ENCODE measurements at places on chromosomes 5 and 9. TPM values are rescaled to one million over a fixed set of nuclear protein-coding genes. Genes with fewer than 3 reads are reported as not detected.

- DNase-seq = no peak
Measured at GRCh38 chr5:57718155-57718554, 235.5 kb upstream of the ACTBL2 start.

DNA sequence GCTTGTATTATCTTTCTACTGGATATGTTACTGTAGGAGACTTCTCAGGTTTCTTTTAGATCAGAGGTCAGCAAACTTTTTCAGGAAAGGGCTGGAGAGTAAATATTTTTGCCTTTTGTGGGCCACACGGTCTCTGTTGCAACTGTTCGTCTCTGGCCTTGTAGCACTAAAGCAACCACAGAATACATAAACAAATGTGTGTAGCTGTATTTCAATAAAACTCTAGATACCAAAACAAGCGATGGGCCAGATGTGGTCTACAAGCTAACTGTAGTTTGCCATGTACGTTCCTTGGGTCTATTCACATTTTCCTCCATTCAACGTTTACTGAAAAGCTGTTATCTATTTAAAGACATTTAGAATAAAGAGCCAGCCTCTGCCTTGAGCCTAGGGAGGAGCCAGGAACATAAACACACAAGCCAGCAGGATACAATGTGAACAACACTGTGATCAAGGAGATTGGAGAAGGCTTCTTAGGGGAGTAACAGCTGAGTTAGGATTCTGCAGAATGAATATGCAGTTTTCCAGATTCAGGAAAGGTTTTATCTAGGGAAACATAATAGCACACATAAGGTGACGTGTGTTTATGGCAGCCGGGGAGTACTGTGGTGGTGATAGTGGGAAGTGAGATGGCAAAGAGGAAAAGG lies 33.0 kb upstream of the HOMER1 start:
- no peak for DNase-seq

DNA sequence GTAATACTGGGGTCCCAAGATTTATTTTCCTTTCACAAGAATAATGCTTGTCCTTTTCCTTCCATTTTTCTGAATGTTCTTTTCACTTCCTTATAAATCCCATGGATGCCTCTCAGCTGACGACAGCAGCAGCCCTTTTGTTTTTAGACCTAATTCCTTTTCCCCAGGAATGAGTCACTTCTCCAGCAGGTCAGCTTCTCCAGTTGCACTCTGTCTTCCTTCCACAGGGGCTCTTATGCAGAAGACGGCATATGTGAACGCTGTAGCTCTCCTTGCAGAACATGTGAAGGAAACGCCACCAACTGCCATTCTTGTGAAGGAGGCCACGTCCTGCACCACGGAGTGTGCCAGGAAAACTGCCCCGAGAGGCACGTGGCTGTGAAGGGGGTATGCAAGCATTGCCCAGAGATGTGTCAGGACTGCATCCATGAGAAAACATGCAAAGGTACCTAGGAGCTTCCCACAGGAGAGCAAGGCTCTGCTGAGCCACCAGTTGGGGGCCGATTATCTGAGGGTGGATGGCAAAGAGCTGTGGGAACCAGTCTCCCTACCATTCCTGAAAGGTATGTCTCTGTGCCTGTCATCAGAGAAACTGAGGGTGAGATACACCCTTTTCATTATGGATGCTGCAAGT lies 72.9 kb downstream of the RFK start:
- DNase-seq = no peak

DNA sequence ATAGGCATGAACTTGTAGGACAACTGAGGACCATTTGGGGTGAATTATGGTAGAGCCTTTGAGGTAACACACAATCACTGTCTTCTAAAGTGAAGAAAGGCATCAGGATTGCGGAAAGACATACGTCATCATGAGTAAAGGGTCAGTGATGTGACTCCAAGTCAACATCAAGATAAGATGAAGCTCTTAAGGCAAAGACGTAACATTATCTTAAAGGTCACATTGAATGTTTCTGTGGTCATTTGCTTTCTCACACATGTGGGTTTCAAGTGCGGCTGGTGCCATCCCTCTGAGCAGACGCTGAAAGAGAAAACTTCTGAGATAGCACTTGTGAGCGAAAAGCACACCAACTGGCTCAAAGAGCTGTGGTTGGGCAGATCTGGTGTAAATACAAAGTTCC lies 63.3 kb upstream of the GRAMD2B start:
- no peak for DNase-seq

DNA sequence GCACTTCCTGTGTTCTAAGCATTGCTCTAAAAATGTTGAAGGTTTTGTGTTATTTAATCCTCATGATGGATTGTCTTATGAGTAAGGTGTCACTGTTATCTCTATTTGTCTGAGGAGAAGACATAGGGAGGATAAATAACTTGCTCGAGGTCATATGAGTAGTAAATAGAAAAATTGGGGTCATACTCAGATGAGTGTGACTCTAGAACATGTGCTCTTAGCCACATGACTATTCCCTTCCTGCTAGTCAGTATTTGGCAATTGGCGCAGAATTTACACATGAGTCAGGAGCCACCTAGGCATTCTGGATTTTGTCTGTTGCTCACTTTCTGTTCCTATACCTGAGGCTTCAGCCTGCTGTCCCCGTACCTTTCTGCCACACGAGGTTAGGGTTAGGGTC lies 234.6 kb upstream of the CD180 start:
- DNase-seq = peak; percentile 16

- DNase-seq = no peak
Measured at GRCh38 chr9:79824265-79824664, 252.5 kb downstream of the TLE4 start.

GRCh38 chr5:139660923-139661814 lies 13.0 kb downstream of the CXXC5 start:
- DNase-seq = peak; percentile 96

DNA sequence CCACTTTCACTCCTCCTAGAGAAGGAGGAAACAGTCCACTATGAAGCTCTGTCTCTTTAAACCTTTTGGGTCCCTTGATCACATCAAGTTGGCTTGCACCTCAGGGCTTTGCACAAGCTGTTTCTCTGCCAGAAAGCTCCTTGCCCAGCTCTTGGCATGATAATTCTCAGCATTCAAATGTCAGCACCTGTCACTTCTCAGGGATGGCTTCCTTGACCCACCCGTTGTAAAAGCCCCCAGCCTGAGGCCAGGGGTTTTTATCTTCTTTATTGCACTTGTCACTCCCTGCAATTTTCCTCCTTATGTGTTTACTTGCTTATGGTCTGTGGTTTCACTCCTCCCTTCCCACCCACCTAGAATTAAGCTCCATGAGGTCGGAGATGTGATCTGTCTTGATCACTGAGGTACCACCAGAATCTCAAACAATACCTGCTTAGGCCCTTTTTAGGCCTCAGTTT lies 200.7 kb upstream of the TBC1D2 start:
- DNase-seq = no peak

- DNase-seq = no peak
Measured at GRCh38 chr9:134235366-134235765, 71.0 kb upstream of the RNU6ATAC start.

GRCh38 chr5:122420537-122421236 lies 108.7 kb downstream of the SNCAIP start:
- DNase-seq = no peak

DNA sequence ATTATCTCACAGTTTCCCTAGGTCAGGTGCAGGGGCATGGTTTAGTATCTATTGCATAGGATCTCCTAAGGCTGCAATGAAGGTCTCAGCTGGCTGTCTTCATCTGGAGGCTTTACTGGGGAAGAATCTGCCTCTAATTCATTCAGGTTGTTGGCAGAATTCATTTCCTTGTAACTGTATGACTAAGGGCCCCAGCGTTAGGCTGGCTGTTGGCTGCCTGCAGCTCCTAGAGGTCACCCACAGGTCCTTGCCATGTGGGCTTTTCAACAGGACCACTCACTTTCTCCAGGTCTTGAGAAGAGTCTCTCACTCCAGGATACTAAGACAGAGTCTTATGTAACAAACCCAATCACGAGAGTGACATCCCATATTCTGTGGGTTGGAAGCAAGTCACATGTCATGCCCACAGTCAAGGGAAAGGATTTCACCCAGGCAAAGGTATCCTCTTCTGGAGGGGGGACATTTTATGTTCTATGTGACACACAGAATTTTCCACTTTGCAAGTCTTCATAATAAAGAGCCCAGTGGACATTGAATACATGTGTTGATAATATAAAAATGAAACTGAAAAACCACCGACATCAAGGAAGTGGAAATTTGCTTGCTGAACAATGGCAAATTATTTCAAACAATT lies 38.2 kb downstream of the HMHB1 start:
- no peak for DNase-seq

DNA sequence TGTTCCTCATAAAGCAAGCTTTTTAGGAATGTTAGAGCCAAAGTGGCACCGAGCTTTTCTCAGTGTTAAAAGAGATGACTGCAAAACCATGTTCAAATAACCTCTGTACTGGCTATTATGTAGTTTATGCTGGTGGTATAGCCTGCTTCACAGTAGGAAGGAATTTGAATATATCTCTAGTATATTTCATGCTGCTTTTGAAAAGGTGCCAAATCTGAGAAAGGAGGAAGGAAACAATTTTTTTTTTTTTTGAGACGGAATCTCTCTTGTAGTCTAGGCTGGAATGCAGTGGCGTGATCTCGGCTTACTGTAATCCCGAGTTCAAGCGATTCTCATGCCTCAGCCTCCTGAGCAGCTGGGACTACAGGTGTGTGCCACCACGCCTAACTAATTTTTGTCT lies 13.5 kb downstream of the CREBRF start:
- no peak for DNase-seq

DNA sequence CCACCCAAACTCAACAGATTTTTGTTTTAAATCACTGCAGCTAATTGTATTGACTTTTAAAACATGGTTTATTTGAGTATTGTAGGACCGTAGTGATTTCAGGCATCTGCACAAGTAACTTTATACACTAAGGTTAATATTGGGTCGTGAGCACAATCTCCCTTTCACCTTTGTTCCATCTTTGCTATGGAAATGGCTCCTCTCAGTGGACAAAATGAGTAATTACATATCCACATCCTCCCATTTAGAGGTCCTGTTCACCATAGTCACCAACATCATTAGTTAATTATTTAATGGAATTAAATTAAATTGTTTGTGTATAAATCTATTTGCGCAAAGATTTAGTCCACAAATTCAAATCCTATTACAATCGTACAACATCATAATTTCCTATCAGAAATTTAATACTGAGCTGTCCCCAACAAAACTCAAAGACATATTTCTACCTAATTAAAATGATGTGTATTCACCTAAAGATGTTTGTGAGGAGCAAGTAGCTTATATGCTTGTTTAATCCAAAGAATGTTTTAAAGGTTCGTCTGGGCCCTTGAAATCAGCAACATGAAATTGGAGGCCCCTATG lies 173.0 kb upstream of the DAPK1 start:
- DNase-seq = no peak

DNA sequence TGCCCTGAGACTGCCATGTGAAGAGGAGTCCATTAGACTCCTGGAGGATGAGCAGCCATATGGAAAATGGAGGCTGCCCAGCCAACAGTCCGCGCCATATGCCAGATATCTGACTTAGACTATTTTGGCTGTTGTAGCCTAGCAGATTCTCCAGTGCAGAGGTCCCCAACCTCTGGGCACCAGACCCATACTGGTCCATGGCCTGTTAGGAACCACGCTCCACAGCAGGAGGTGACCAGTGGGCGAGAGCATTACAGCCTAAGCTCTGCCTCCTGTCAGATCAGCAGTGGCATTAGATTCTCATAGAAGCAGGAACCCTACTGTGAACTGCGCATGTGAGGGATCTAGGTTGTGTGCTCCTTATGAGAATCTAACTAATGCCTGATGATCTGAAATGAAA lies 851.9 kb downstream of the NR2F1-AS1 start:
- DNase-seq = no peak

DNA sequence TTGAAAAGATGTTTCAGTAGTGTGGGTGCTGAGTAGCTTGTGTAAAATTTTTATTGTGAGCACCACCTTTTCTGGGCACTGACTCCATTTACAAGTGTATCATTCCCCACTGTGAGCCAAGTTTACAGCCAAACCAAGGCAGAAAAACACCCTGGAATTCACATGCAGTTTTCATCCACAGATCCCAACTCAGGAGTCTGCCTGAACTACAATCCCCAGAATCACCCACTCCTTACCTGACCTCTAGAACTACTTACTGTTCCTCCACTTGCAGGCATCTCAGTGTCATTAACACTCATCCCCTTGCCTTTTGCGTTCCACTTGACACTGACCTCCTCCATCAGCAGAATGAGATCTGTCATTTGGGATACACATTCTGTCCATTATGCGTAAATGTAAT lies 2042.6 kb upstream of the CDH6 start:
- no peak for DNase-seq

DNA sequence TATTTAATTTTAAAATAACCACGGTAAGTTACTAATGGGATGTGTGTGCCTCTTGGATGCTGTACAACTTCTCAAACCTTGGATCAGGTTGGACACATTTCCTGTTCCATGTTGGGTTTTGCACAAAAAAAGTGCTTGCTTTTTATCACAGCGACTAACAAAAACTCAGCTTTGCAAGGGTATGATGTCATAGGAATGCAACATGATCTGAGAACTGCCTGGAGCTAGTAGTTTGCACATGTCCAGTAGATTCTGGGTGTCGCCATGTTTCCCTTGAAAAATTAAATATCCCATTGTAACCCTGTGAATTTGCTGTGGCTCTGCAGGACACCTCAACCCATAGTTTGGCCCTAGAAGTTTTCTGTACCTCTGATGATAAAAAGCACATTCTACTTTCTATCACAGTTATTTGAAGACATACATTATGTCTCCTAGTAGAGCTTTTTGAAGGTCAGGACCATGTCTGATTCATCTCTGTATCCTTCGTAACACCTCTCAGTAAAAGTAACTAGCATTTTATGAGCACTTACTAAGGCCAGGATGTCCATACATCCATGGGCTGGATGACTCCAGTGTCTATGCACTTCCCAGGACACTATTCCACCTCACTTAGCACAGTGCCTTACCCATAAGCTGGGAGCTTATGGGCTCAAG lies 11.5 kb upstream of the FRMPD1 start:
- DNase-seq = no peak

- DNase-seq = peak; percentile 73
Measured at GRCh38 chr9:114339130-114339908, 9.7 kb downstream of the ORM2 start.

DNA sequence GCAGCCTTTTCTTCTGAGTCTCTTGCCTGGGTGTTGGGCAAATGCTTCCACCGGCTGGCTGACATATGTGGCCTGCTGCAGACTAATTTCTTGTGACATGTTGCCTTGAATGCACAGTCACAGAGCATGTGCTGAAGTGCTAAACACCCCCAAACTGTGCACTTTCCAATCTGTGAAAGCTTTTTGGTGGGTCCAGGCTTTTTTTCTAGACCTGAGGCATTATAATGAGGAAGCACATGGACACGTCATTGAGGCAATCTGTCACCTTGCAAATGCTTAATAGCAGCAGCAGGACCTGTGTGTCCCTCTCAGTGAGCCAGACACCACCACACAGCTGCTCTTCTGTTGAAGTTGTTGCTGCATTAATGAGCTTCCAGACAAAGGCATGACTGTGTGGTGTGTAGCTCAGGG lies 274.7 kb downstream of the ELAVL2 start:
- no peak for DNase-seq

The TOR4A gene
- total RNA-seq = 21.5 TPM

The CER1 gene
- total RNA-seq = not detected

The ELAVL2 gene
- total RNA-seq = 0.28 TPM

The KLF9 gene
- 41.3 TPM for total RNA-seq

The PKD2L2 gene
- 0.46 TPM for total RNA-seq

The LEAP2 gene
- 1.1 TPM for total RNA-seq

Data from adrenal gland (tissue), 19 donors.